Left hindlimb (tissue), 1 donor: ENCODE measurements at places on chromosomes 2 and 18.

GRCh38 chr2:165810418-165810817 is 16.4 kb upstream of the GALNT3 start:
- DNase-seq, result no peak

- no peak for DNase-seq
Observed at GRCh38 chr2:226783885-226784284, 15.7 kb downstream of the IRS1 start.

GRCh38 chr18:11176481-11176881 is 27.1 kb upstream of the PIEZO2 start:
- DNase-seq, result peak; percentile 68

DNA sequence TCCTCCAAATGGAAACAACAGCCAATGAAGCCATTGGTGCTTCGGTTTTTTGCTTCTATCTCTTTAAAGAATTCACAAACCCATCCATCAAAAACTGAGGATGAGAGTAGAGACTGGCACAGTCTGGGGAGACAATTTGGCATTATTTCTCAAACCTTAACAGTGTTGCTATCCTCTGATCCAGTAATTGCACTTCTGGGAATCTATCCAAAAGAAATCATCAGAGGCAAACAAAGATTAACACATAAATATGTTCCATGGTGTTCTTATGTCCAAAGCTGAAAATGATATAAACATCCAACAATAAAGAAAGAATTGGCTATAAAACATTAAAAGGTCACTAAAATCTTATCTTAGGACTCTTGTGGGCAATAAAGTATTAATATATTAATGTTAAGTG is 35.1 kb downstream of the REEP1 start:
- no peak for DNase-seq

DNA sequence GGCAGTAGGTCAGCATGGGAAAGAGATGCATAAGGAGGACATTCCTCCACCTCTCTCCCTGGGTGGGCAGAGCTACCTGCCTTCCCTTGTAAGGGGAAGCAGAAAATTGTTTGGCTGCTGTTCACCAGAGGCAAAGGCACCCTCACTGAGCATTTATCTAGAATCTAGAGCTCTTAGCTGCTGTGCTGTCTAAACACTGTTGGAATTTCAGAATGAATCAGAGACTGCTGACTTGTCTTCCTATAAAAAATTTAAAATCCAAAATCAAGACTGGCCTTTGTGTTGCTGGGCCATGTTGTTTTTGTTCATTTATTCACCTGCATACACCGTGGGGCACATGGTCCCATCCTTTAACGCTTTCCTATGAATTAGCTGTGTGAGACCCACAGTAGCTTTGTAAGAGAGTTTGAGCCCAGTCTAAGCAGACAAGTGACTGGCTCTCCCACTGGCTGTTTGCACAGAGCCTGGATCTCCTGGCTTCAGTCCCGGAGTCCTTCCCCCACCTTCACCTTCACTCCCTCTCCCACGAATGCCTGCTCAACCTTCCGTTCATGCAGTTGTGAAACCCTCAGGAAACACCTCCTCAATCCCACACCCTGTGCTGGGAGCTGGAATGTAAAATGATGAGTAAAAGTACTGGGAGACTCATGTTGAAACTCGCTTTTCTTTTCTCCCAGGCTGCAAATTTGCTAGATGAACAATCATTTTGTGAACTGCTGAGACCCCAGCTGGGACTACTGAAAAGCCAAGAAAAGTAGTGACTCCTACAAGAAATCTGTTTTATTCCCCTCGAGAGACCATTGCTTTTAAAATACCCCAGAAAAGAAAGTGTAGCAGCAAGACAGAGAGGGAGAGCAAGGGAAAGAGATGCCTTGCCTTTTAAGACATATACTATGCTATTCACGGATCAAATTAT is 76.2 kb downstream of the FAM168B start:
- DNase-seq, result no peak

DNA sequence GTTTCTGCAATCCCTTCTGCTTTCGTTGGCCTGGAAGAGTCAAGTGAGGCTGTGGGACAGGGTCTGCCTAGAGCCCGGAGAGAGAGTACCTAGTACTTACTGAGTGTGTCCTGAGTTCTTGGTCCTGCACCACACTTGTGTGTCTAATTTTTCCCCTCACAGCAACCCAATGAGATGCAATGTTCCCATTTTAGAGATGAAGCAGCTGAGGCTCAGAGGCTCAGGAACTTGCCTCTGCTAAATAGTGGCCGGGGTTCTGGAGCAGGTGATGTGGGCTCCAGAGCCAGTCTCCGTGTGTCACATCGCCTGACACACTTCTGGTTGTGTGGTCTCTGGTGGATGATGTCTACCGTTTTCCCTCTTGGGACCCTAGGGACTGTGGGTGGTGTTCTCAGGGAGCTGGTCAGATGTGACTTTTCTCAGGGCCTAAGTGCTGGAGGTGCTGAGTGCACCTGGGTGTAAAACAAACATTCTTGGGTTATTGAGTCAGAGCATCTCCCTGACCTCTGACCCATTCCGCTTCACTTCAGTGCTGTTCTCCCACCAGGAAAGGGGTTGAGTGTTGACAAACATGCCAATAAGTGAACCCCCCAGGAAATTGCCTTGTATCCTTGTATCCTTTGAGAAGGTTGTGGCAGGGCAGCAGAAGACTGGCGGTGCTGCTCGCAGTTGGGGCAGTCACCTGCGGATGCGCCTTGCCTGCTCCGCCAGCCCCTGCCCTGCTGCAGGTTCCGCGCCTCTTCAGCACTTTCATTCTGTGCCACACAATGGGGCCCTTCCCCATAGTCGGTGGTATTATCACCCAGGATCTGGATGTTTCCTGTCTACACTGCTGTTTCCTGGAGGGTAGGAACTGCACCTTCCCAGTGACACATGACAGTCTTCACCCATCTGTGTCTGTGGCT is 32.1 kb downstream of the HK2 start:
- no peak for DNase-seq

DNA sequence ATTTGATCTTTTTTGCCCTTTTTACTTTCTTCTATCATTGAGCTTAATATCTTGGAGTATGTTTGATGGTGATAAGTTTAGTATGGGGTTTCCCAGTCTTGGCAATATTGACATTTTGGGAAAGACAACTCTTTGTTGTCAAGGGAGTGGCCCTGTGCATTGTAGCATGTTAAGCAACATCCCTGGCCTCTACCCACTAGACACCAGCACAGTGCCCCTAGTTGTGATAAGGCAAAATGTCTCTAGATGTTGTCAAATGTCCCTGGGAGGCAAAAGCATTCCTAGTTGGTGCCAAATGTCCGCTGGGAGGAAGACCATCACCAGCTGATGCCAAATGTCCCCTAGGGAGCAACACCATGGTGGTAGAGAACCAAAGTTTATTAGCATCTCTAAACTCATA is 28.2 kb downstream of the GULP1 start:
- no peak for DNase-seq

DNA sequence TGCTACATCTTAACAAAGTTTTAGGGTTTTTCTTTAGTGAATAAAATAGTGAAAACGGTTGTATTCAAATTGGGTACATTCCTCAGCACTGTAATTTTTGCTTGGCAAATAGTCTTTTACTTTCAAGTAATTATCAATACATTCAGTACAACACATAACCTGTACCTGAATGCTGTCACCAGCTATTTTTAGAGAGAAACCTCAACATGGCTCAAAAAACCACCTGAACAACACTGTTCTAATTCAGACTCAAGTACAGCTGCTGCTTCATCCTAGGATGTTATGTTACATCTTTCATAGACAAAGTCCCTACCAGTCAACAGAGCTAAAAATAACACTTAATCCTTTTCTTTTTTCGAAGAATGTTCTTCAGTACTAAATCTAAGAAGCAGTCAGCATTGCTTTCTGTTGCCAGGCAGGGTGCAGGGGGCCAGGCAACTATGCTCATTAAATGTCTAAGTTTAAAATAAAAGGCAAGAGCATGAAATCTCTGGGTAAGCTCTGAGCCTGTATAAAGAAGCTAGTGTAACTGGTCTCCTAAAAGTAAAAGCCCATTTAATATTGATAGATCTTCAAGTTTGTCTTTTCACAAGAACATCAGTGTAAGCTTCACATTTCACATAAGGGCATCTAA is 20.5 kb downstream of the PDIA6 start:
- no peak for DNase-seq

GRCh38 chr2:187698374-187699110 is 144.3 kb upstream of the TFPI start:
- no peak for DNase-seq

DNA sequence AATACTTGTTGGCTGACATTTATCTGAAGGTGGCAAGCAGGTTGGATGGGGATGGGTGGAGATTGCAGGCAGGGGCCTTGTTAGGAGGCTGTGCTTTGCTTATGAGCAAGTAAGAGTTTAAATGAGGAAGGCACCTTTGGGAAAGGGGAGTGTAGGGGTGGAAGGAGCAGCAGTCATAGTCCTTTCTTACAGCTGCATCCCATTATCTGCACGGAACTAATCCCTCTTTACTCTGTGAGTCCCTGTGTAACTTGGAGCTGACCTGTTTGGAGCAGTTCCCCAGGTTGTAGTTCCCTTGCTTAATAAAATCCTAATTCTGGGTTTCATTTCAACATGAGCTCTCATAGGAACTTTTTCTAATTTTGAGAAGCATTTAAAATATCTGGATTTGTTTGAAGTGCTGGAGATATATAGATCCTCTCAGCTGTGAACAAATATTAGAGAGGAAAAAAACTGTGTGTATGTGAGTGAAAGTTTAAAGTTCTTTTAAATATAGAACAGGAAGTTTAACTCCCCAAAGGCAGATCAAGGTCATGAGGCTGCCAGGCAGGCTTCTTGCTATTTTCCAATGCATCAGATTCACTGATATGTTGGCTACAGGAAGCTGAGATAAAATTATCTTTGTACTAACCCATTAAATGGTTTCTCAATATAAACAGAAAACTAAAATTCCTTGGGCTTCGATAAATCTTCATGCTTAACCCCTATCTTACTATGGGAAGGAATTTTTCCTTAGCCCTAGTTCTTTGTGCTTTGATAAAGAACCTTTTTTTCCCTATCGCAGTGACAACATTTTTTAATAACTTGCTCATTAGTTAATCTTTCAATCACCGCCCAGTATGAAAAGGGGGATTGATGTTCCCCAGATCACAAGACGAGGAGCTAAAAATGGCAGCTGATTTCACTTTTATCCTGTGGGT is 104.6 kb upstream of the EML6 start:
- no peak for DNase-seq

- no peak for DNase-seq
Observed at GRCh38 chr2:185473838-185474237, 264.8 kb upstream of the FSIP2 start.

GRCh38 chr18:32771169-32771751 is 1.6 kb downstream of the KLHL14 start:
- peak; percentile 61 for DNase-seq

GRCh38 chr2:1973636-1974035 is 229.3 kb upstream of the PXDN start:
- DNase-seq, result no peak

DNA sequence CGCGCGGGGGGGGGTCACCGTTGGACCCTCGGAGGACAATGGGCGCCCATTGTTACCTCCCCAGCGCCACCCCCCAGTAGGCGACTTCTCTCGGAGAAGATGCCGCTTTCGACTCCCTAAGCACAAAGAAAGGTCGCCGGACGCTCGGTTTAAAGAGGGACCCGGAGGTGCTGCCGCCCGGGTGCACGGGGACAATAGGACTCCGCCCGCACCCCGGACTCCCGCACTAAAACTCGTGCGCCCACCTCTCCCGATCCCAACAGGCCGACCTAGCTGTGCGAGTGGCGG is 318 bp upstream of the CDC42EP3 start:
- DNase-seq, result no peak

GRCh38 chr18:13726972-13727331 is 479 bp downstream of the RNMT start:
- no peak for DNase-seq
